Cardiac septum (tissue), 1 donor: ENCODE measurements at places on chromosomes 4 and X. TPM values are rescaled to one million over a fixed set of nuclear protein-coding genes. Genes with fewer than 3 reads are reported as not detected.

DNA sequence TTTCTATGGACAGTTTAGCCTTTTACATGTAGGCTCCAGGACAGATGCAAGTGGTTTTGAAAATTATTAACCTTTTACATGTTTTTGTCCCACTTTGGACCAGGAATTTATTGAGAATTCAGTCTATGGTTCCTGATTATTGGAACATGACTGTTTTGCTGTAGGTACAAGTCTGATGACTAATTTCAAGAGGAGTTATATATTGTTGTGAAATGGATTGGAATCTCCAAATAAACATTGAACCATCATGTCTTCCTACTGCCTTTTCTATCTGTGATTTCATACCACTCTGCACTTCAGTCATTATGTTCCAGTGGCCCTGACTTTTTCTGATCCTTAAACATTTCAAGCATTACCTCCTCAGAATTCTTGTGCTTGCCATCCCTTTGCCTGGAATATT, 35.9 kb downstream of the TBC1D19 start:
- no peak for DNase-seq

DNA sequence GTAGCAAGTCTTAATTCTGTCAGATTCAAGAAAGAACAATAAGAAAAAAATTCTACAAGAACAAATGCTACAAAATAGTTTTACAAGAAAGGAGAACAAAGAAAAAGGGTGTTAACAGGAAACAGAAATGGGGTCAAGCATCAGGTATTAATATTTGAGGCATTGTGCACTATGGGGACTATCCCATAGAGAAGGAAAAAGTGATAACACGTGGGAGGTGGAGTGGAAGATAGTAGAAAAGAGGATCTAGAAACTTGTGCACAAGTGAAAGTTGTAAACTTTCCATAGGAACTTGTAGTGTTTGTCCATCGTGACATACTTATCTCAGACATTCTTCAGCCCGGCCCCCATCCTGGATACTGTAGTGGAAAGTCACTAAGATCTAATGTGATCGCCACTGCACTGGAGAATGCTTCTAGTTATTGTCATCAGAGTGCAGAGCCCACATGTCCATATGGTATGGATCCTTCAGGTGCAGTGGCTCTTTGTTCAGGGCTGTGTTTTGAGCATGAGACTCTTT, 15.4 kb upstream of the NFXL1 start:
- no peak for DNase-seq

DNA sequence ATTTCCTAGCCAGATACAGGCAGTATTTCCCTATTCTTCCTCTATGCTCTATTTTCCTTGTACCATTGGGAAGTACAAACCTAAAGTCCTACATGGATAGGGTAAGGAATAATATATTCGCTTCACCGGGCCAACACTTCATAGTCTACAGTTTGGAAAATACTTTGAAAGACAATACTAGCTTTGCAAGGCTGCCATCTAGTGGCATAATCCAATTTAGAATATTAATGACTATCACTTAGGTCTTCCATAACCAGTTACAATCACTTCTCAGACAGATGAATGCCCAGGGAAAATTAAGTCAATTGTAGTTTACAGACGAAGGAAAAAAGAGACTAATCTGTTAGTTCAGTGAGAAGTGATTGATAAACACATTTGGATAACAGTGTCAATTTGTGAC, 141.0 kb upstream of the FAM47C start:
- DNase-seq, result no peak

Gene MAML3
- 4.1 TPM for total RNA-seq

Gene MAGEA3
- not detected for total RNA-seq

- no peak for DNase-seq
Observed at GRCh38 chr4:84939113-84939512, 27.4 kb downstream of the WDFY3 start.

DNA sequence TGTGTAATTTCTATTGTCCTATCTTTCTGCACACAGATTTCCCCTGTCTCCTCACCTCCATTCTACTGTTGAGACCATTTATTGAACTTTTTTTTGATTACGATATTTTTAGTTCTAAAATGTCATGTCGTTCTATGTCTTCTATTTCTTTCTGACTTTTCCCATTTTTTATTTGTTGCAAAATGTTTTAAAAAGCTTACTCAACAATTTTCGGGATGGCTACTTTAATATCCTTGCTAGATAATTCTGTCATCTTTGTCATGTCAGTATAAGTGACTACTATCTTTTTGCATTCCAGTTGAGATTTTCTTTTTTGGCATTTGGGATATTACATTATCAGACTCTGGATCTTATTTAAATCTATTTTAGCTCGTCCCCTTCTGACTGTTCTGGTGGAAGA, 7.5 kb upstream of the DMD start:
- no peak for DNase-seq

- DNase-seq, result no peak
Observed at GRCh38 chr4:142595222-142595871, 250.8 kb downstream of the INPP4B start.

GRCh38 chrX:77160301-77160700, 286.9 kb upstream of the FGF16 start:
- no peak for DNase-seq

Gene COQ2
- 13.1 TPM for total RNA-seq

DNA sequence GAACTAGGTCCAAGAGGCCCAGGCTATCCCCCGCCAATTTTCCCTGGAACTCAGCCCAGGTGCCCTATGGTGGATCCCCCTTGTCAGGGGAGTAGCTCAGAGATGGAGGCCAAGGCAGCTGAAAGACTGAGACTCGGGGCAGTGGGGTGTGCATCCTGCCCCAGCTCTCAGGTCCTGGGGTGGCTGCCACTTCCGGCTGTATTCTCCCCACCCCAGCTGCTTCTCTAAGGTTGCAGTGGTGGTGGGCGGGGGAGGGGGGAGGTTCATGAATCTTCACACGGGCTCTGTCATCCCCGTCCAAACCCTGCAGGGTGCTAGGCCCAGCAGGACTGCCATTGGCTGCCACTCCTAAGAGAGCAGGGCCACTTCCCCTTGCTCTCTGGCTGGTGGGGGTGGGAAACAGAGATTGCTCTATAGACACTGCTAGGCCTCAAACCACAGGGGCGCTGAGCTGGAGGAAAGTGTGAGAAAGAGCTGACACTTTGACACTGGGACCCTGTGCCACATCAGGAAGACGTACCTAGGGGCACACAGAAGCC, 1.5 kb downstream of the SASH3 start:
- DNase-seq, result peak; percentile 75

DNA sequence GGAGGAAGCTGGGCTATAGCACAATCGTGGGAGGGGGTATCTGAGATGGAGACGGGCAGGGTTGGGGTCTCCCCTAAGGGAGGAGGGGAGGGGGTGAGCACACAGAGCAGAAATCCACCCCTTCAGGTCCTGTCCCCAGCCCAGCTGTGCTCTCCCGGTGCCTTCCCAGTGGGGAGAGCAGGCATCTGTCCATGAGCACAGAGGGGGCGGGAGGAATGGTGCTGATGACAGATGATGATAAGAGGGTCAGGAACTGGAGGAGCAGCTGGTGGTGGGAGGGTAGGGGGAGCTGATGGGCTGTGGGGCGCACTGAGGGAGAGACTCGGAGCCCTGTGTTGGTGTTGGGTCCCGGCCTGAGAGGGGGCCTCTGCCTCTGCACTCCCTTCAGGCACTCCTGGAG, 8.6 kb downstream of the ATP2B3 start:
- no peak for DNase-seq

Gene VCX
- total RNA-seq, result not detected

Gene HSFX4
- total RNA-seq, result 0.30 TPM

DNA sequence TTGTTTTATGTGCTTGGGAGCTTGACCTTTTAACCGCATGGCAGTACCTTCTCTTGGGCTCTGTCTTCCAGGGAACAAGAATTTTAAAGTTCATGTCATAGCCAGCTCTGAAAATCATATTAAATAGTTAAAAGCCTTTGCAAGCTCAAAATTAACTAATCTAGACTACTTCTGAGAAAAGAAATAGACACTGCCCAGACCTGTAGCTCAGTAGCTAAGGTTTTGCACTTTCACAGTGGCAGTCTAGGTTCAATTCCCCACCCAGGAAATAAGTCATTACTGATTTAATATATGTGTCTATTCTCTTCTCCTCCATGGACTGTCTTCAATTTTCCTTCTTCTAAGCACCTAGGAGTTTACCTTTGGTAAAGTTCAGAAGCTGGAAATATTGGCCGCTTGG, 27.4 kb downstream of the HSD17B11 start:
- no peak for DNase-seq

Gene TCEAL4
- 68.0 TPM for total RNA-seq

DNA sequence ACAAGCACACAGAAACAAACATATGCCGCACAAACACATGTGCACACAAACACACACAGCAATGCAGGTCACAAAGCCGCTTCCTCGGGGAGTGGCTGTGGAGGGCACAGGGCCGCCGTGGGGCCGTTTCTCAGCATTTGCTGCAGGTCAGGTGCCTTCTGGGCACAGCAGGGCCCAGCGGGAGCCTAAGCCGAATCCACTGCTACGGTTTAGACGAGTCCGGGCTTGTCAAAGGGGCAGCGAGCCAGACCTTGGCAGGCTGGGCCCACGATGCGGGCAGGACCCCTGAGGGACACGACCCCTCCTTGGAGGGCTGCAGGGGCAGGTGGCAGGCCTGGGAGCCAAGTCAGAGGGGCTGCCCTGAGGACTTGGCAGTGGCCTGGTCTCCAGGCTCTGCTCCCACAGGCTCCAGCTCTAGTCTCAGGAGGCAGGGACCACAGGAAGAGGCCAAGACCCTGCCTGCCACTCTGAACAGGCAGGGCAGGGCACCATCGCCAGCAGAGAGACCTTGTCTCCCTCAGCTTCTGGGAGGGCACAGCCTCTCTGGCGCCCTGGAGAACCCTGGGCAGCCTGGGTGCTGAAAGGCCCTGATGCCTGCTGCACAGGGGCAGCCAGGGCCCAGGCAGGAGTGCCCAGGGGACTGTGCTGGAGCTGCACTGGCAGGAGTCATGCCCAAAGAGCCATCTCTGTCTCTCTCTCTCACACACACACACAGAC, 5.5 kb upstream of the ATP2B3 start:
- DNase-seq, result no peak

DNA sequence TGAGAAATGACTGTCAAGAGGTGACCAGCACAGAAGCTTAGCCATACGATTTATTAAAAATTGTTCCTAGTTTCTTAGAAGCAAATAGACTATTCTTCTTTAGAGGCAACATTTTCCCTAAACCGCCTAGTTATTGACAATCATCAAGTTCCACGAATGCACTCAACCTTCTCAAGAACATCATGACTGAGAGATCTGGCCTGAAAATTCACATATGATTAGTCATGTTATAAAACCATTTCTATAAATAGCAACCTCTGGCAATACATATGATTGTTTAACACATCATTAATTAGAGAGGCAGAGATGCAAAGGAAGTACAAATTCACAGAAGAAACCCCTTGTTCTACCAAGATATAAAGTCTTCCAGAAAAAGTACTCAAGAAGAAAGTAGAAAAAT, 6.7 kb downstream of the NUP62CL start:
- DNase-seq, result no peak

DNA sequence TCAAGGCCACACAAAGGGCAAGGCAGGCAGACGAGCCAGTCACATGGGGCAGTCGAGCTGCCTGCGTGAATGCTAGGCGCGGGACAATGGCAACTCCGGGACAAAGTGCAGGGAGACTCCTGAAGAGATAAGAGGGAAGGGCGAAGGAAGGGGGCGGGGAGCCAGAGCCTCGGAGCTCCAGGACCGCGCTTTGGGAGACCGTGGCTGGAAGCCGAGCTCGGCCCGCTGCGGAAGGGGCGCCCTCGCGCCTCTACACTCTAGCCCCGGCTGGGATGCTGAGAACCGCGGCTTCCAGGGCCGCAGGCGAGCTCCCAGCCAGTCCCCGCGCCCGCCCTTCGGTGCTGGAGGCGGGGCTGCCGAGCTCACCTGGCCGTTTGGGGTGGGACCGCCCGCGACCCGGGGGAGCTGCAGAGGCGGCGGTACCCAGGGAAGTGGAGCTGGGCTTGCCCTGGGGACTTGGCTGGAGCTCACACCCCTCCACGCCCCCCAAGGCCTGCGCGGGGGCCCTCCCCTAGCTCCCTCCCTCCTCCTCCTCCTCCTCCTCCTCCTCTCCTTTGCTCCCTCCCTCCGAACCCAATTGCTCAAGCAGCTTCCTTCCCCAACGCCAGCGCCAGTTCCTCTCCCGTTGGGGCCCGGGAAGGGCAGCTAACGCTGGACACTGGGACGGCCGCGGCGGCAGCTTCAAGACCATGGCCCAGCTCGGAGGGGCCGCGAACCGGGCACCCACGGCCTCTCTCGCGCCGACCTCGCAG, at the start of gene SOWAHD:
Gene SOWAHD, plus strand, starts transcription at position 610 of the 752 bp plus-strand sequence. Its CDS starts 80 bp downstream, at position 690.
- DNase-seq, result peak; percentile 85

DNA sequence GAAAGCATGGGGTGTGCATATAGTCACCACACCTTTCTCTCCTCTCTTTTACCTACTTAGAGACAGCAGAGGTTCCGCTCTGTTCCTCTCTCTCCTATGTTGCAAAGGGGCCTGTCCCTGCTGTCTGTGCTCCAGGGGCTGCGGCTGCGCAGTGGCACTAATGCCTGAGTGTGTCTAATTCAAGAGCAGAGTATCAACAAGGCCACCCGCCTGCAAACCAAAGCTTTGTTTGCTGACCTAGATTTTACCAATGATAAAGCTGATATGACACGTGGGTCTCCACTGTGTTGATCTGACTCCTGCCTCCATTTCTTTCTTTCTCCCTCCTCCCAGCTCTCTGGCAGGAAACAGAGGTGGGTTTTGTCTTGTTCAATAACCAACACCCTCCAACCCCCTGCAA, 74.9 kb downstream of the NSG1 start:
- no peak for DNase-seq

GRCh38 chrX:38987198-38987651, 186.0 kb downstream of the MID1IP1 start:
- DNase-seq, result no peak

Gene AWAT2
- not detected for total RNA-seq

GRCh38 chr4:128574706-128575105, 234.8 kb upstream of the JADE1 start:
- no peak for DNase-seq

GRCh38 chr4:114997576-114998247, 115.7 kb downstream of the NDST4 start:
- no peak for DNase-seq

Gene ZNF711
- total RNA-seq, result 1.9 TPM

Gene ATP1B4
- total RNA-seq, result 16.9 TPM

GRCh38 chr4:22824091-22824490, 131.4 kb downstream of the GBA3 start:
- no peak for DNase-seq

Gene CT45A1
- total RNA-seq, result not detected

GRCh38 chrX:17464194-17464593, 89.2 kb downstream of the NHS start:
- no peak for DNase-seq

DNA sequence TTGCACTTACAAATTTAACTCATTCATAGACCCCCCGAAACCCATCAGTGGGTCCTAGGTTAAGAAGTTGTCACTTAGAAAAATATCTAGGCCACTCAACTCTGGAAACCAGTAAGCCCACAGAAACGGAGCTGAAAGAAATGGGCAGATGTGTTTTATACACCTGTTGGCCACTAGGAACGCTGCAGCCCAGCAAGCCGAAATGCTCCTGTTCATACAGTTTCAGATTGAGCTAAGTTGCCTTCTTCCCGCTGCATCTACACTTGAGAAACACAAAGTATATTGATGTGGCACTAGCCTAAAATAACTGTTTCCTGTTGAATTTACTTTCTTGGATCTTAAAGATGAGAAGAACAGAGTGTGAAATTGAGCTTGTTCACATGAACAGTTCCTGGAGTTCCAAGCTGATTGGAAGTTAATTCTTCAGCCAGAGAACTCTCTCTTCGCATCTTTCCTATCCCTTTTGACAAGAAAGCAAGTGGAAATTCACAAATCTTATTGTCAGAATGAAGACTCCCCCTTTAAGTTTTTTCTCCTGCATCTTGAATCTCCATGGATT, 174.1 kb downstream of the RBMX2 start:
- DNase-seq, result no peak

Gene TEX13D
- total RNA-seq, result not detected

GRCh38 chr4:112423591-112423990, 92.4 kb downstream of the NEUROG2 start:
- DNase-seq, result no peak
